Activated naive CD4-positive, alpha-beta T cell treated with anti-CD3 and anti-CD28 coated beads, Interleukin-2, amount 10 ng/mL, durations not matched to agents 7 days and 5 days (primary cell): ENCODE measurements at places on chromosomes 7 and 10.

DNA sequence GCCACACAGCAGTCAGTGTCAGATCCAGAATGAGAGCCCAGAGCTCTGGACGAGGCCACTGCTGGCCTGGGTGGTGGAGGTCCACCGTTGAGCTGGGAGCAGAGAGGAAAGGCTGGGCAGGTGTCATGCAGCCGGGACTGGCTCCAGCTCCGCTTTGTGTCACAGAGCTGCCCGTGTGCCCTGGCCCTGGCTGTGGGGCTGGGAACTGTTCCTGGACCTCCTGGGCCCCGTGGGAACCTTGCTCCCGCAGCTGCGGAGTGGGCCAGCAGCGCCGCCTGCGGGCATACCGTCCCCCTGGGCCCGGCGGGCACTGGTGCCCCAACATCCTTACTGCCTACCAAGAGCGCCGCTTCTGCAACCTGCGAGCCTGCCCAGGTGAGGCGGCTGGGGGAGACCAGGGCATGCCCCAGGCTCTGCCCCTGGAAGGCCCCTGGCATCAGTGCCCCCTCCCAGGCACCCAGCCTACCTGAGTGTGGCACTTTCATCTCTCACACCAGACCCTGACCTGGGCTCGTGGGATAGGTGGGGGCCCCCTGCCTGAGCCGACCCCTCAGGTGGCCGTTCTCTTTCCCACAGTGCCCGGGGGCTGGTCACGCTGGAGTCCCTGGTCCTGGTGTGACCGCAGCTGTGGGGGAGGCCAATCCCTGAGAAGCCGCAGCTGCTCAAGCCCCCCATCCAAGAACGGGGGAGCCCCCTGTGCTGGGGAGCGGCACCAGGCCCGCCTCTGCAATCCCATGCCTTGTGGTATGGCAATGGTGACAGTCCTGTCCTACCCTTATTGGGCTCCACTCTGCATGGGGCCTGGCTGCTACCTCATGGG, 18.8 kb upstream of the ZNF862 start:
- H3K4me3 ChIP-seq: no peak overlapping the region
- no peaks in the 10 kb centered on the region for H3K27me3 ChIP-seq
- H3K4me1 ChIP-seq: no peaks in the 10 kb centered on the region
- no peak overlapping the region for H3K27ac ChIP-seq
- DNase-seq: no peak

- no peak overlapping the region for H3K27ac ChIP-seq
- H3K36me3 ChIP-seq: no peaks in the 10 kb centered on the region
- no peaks in the 10 kb centered on the region for H3K4me1 ChIP-seq
- DNase-seq: no peak
- no peaks in the 10 kb centered on the region for H3K27me3 ChIP-seq
Observed at GRCh38 chr7:92964141-92964540, 127.8 kb upstream of the CDK6 start.

DNA sequence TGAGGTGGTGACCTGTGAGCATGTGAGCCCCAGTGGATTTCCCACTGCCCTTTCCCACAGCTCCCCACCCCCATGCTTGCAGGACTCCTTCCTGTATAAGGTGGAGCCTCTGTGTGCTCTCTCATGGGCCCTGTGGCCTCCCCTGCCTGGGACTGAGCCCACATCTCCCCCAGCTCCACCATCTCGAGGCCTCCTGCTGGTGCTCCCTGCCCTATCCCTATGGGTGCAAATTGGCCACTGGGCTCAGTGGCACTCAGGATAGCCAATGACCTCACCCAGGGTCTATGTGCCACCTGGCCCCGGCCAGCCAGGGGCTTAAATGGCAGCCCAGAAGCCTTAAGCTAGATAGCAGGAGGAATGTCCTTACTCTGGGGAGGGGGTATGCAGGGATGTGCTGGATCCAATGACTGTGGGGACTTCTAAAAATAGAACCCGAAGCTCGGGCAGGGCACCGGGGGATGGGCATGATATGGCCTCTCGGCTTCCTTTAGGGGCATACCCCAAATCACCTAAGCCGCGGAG, 2.0 kb downstream of the LDB3 start:
- H3K27me3 ChIP-seq: peaks cover 15% of the 10 kb centered on the region
- H3K4me1 ChIP-seq: no peaks in the 10 kb centered on the region
- H3K36me3 ChIP-seq: no peaks in the 10 kb centered on the region
- DNase-seq: no peak
- no peak overlapping the region for H3K4me3 ChIP-seq

GRCh38 chr7:151075662-151075971, 5.0 kb downstream of the FASTK start:
- H3K4me3 ChIP-seq: no peak overlapping the region
- peaks cover 32% of the 10 kb centered on the region for H3K36me3 ChIP-seq
- H3K4me1 ChIP-seq: peaks cover 20% of the 10 kb centered on the region
- DNase-seq: no peak
- H3K27me3 ChIP-seq: no peaks in the 10 kb centered on the region

DNA sequence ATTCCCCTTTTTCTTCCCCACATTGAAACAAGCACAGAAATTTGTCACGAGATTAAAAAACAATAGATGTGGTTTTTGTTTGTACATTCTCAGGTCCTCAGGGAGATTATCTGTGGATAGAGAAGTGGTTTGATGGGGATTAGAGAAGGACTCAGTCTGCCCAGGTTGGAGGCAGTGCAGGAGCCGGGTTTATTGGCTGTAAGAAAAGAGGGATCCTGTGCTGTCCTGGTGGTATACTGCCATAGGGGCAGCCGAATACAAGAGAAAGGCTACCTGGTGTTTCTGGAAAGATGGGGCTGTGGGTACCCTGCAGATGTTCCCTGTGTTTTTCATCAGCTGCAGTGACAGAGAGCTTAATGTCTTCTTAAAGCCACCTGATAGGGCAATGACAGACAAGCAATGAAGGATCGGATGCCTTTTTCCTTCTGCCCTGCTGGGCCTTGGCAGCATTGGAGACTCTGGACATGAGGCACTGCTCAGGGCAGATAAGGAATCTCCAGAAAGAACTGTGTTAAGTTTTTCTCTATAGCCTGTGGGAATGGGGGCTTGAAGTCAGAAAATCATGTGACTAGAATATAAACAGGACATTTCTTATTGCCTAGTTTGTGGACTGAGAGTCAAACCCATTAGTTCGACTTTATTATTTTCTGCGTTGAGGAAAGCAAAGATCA, 18.1 kb upstream of the GPR141 start:
- DNase-seq: no peak
- H3K4me1 ChIP-seq: no peaks in the 10 kb centered on the region
- no peaks in the 10 kb centered on the region for H3K36me3 ChIP-seq
- H3K4me3 ChIP-seq: no peak overlapping the region
- H3K27ac ChIP-seq: no peak overlapping the region
- peaks cover 12% of the 10 kb centered on the region for H3K27me3 ChIP-seq

GRCh38 chr7:47573758-47574481, 8.0 kb downstream of the TNS3 start:
- no peak for DNase-seq
- H3K27me3 ChIP-seq: peaks cover 32% of the 10 kb centered on the region
- no peaks in the 10 kb centered on the region for H3K36me3 ChIP-seq
- peaks cover 5% of the 10 kb centered on the region for H3K4me1 ChIP-seq
- H3K27ac ChIP-seq: no peak overlapping the region
- no peak overlapping the region for H3K4me3 ChIP-seq

DNA sequence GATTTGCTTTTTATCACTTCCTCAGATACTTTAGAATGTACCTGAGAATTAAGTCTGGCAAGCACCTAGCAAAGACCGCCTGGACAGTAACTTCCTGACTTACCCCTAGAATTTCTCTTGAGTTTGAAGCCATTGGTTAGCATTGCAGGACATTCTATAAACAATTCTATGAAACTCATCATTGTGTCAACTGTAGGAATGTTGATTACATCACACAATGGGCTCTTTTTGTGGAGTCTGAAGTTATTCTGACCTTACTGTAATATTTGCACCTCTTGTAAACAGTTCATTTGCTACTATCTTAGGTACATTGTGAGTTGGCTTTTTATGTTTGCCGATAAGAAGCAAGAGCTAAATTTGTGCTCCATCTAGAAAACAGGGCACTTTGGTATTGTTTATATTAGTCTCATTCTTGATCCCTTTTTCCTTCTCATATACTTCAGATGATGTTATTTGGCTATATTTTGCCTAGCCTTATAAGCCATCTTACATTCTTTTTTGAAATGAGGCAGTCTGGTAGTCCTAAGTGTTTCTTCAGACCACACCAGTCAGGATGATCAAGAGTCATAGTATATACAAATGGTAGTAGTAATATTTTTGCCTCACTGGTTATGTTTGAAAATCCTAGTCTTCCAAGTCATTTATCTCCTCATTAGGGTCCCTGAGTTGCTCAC, 52.4 kb downstream of the CASD1 start:
- H3K27me3 ChIP-seq: no peaks in the 10 kb centered on the region

DNA sequence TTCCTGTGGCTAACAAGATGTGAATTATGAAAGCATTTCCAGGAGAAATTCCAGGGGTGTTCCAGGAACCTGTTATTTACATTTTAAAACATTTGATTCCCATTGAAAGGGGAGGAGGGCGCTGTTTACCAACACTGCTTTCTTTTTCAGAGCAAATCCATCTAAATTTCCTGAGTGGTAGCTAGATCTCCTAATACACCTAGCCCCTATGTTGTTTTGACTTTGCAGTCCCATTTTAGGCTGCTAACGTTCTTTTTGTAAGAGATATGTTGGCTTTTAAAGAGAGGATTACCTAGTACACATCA, 130.8 kb downstream of the TCF7L2 start:
- H3K27ac ChIP-seq: no peak overlapping the region
- DNase-seq: no peak
- H3K36me3 ChIP-seq: no peaks in the 10 kb centered on the region
- no peak overlapping the region for H3K4me3 ChIP-seq
- H3K4me1 ChIP-seq: no peaks in the 10 kb centered on the region

DNA sequence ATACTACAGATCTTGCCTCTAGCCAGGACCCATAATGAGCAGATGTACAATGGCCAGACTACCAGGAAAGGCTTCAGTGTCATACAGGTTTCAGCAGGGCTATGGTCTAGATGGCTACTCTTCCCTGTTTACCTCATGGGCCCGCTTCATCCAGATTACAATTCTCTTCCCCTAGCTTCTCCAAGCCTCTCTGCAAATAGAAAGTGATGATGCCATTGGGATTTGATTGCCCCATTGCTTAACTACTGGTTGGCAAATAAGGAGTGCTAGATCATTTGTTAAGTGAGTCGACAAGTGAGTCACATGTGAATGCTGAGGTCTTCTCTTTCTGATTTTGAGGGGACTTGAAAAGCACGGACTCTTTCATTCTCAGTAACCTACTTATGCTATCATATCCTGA, 361.5 kb upstream of the LRRTM3 start:
- no peak for DNase-seq
- no peak overlapping the region for H3K27ac ChIP-seq
- no peaks in the 10 kb centered on the region for H3K4me1 ChIP-seq
- H3K36me3 ChIP-seq: no peaks in the 10 kb centered on the region
- H3K4me3 ChIP-seq: no peak overlapping the region
- no peaks in the 10 kb centered on the region for H3K27me3 ChIP-seq

DNA sequence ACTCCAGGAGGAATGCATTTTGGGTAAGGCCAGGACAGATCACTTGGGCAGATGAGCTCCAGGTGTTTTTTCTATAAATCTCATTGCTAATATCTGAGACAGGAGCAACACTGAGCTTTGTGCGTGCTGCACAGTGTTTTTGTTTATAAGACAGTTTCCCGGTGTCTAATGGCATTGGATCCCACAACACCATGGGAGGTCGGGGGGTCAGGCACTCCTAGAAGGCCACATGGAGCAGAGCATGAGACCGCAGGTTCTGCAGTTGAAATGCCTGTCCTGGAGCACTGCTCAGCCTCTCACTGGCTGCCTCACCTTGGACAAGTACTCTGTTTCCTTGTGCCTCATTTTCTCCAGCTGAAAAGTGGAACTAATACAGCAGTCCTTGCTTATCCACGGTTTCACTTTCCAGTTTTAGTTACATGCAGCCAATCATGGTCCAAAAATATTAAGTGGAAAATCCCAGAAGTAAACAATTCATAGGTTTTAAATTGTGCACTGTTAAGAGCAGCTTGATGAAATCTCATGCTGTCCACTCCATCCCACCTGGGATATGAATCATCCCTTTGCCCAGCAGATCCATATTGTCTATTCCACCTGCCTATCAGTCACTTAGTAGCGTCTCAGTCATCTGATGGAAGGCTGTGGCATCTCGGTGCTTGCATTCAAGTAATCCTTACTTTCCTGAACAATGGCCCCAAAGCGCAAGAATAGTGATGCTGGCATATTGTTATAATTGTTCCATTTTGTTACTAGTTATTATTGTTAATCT, 35.2 kb downstream of the ATXN7L1 start:
- H3K4me3 ChIP-seq: no peak overlapping the region
- peaks cover 14% of the 10 kb centered on the region for H3K4me1 ChIP-seq
- H3K36me3 ChIP-seq: peaks cover 16% of the 10 kb centered on the region
- DNase-seq: no peak
- no peaks in the 10 kb centered on the region for H3K27me3 ChIP-seq

- no peak overlapping the region for H3K4me3 ChIP-seq
- H3K27ac ChIP-seq: no peak overlapping the region
- no peaks in the 10 kb centered on the region for H3K27me3 ChIP-seq
- H3K4me1 ChIP-seq: no peaks in the 10 kb centered on the region
- no peak for DNase-seq
Observed at GRCh38 chr7:4113976-4114375, 568.1 kb upstream of the FOXK1 start.

DNA sequence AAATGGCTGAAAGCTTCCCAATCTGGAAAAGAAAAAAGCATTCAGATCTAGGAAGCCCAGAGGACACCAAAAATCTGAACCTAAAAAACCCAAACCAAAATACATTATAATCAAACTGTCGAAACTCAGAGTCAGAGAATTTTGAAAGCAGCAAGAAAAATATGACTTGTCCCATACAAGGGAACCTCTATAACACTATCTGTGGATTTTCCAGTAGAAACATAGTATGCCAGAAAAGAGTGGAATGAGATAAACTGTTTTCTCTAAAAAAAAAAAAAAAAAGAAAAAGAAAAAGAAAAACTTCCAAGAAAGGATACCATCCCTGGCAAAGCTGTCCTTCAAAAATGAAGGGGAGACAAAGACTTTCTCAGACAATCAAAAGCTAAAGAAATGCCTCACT, 179.0 kb downstream of the POM121L12 start:
- H3K27me3 ChIP-seq: peaks cover 5% of the 10 kb centered on the region
- no peak for DNase-seq
- H3K4me1 ChIP-seq: no peaks in the 10 kb centered on the region
- H3K36me3 ChIP-seq: no peaks in the 10 kb centered on the region
- no peak overlapping the region for H3K27ac ChIP-seq

GRCh38 chr7:127850195-127850594, 181.0 kb downstream of the LRRC4 start:
- no peak for DNase-seq
- H3K4me1 ChIP-seq: no peaks in the 10 kb centered on the region
- H3K27ac ChIP-seq: no peak overlapping the region
